Esophagus muscularis mucosa (tissue), 4 donors: ENCODE measurements at places on chromosomes 2 and 18. TPM values are rescaled to one million over a fixed set of nuclear protein-coding genes. Genes with fewer than 3 reads are reported as not detected.
A peak's percentile ranks its signal among the peaks of the same experiment; 100 is the strongest.

The YIPF4 gene
- 26.3 TPM for total RNA-seq

The ADGRF3 gene
- total RNA-seq = not detected

The FHOD3 gene
- total RNA-seq = 24.1 TPM

The KDM3A gene
- 37.3 TPM for total RNA-seq

The METTL8 gene
- total RNA-seq = 43.3 TPM

The PDE6D gene
- 28.2 TPM for total RNA-seq

The FAM161A gene
- 1.7 TPM for total RNA-seq

The CD207 gene
- total RNA-seq = 0.26 TPM

DNA sequence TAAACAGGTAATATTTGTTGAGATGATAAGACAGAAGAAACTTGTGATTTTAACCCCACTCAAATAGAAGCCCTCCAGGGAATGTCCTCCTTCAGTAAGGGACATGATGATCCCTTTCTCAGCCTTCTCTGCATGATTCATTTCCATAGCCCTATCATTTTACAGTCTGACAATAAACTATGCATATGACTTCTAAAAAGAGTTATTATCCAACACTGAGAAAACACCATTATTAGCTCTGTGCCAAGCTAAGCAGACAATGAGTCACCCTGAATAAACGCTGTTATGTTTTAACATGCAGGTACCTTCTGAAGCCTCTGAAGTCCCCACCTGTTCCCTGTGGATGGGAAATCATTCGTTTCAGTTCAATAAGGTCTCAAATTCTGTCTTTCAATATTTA lies 54.7 kb downstream of the DTNB start:
- DNase-seq = no peak

DNA sequence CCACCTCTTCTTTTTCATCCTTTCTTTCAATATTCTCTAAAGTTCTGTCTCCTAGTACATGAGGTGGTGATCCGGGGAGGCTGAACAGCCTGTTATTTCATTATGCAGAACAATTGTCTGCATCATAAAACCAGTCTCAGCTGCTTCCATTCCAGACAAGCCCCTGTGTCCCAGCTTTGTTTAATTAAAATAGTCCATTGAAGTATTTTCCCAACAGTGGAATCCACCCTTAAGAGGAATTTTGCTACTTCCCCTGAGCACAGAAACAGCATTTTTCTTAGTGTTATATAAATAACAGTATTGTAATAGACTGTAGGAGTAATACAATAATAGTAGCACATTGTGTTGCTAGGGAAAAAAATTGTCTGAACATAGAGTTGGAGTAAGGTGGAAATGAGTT lies 395.4 kb upstream of the TCF4 start:
- DNase-seq = no peak

GRCh38 chr2:242054881-242055801 lies 185.6 kb downstream of the RTP5 start:
- DNase-seq = no peak

DNA sequence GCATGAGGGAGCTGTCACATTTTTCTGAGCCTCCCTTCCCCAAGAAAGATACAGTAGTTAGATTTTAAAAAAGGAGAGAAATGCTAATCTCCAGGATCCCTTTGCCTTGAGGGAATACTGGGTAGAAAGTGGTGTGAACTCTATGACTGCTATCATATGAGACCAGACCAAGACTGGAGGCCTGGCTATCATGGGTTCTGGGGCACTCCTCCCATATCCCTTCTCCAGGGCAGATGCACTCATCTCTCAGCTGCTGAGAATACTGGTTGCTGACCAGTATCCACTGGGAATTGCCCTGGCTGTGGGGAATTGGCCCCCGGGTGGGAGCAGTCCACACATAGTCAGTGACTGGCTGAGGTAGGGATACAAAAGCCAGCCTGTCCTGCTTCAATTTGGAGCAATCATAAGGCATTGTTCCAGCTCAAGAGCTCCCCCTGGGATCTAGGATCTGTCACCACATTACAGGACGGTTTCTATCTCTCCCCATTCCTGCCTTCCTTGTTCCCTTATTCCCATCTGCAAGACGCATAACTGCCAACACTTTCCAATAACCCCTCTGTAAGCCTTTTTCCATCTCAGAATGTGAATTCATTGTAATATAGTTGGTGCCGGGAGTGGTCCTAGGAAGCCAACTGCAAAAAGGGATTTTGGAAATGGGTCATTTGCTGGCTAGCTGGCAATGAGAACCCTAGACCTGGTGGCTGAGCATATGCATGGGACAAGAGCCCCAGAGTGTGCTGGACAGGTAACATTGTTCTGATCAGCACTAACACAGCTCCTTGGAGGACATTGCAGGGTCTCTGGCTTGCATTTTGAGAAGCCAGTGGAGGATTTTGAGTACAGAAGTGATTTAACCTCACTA lies 35.4 kb upstream of the REEP1 start:
- peak; percentile 91 for DNase-seq

GRCh38 chr18:26473672-26474071 lies 74.7 kb downstream of the KCTD1 start:
- DNase-seq = no peak

- no peak for DNase-seq
These were observed 211.6 kb upstream of the TNP1 start for GRCh38 chr2:217071416-217071815.

DNA sequence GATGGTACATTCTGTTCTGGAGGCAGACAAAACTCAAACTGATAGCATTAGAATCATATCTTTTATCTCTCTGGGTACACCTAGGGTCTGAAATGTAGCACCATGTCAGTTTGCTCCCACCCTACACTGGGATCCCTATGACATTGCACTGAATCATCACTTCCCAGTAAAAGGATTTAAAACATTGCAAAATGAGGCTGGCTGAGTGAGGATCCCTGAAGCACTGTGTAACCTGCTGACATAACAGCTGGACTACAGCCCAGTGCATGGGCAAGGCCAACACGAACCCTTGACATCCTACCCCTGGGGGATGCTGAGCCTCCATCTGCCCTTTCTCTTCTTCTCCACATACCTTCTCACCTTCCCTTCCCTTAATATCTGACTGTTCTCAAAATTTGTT lies 253.2 kb downstream of the TTC32 start:
- peak; percentile 91 for DNase-seq

DNA sequence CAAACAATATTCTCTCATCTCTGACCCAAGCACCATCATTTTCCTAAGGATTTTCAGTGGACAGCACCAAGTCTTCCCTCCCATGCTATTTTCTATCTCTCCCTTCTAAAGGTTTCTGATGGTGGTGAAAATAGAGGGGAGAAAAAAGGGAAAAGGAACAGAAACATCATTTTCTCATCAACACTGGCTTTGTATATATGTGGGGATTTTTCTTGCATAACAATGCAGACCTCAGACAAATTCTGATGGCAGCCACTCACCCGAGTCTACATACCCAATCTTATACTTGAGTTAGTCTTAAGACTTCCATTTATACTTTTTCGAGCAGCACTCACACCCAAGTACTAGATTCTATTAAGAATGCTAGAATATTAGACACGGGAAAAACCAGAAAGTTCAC lies 95.8 kb downstream of the TMEM163 start:
- DNase-seq = no peak

DNA sequence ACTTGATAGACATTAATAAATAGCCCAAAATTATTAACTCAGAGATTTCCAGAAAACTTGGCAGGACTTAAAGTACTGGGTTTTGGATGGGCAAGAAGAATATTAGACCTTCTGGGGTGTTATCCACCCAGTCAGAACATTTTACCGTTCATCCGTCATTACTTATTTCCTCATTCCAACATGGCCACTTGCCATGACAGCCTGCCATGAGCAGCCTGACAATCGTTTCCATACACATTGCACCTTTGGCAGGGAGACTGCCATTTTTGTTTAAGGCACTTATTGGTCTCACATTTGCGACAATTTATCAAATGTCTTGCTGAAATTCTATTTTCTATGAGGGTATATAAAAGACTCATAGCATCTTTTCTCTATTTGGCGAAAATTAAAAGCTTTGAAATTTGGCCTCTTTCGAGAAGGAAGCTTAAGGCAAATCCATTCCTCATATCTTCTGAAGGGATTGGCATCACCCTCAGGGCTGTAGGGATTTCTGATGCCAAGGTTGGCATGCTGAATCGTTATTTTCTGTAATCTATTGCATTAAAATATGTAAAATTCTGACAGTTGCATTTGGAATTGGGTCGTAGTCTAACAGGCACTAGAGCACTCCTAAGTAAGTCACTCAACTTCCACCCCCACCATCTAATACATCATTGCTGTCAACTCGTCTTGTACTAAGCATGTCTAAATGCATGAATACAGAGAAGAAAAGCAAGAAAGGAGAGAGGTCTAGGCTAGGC lies 406.3 kb upstream of the PIK3C3 start:
- DNase-seq = peak; percentile 17

DNA sequence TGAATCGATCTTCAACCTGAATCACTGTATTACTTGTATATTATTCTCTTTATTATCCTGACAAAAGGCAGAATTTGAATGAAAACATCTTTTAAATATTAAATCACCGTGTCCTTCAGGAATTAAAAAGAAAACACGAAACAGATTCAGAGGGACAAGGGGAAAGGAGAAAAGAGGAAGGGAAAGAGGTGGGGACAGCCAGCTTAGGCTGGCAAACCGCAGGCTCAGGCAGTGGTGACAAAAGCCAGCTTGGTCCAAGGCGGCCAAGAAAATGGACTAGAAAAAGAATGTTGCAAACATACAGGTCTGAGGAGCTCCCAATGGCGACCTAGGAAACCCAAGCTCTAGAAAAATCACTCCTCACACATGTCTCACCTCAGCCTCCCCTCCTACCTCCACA lies 6.8 kb downstream of the B4GALT6 start:
- no peak for DNase-seq

DNA sequence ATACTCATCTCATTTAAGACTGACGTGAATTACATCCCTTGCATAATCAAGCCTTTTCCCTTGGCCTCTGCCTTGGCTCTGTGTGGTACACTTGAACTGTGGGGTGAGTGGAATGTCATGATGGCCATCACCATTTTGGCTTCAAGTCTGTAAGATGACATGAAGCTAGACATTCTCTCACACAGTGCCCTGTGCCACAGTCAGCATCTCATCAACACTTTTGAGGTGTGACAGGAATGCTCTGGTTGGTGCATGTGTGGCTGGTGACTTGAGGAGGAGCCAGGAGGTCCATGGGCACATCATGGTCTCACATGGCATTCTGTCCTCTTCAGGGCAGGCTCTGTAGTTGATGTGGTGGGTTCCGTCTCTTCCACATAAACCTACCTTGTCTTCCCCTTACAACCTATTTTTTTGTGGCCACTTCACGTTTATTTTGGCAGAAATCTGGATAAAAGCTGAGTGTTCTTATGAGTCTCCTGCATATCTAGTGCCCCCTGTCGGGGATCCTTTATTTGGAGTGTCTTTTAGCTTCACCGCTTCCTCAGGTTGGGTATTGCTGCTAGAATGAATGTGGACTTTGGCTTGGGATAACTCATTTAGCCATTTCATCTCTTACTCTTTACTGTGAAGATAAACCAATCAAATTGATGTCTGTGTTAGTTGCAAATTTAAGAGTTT lies 28.1 kb downstream of the MAP4K4 start:
- no peak for DNase-seq

GRCh38 chr2:34110392-34110791 lies 511.3 kb upstream of the FAM98A start:
- DNase-seq = no peak

- no peak for DNase-seq
These were observed 117.1 kb downstream of the RNF144A start for GRCh38 chr2:7034303-7034702.
